Sciatic nerve (tissue), 2 donors: ENCODE measurements at places on chromosomes 4 and X. TPM values are rescaled to one million over a fixed set of nuclear protein-coding genes. Genes with fewer than 3 reads are reported as not detected.

The F11 gene
- total RNA-seq, result not detected

The KLHL13 gene
- total RNA-seq, result 8.4 TPM

The ASB5 gene
- total RNA-seq, result 0.09 TPM

The SUPT20HL1 gene
- not detected for total RNA-seq
